Motor neuron (in vitro differentiated cells): ENCODE measurements at places on chromosomes 13 and 19.

- no peak for ATAC-seq
Measured at GRCh38 chr13:48738311-48738710, 84.6 kb downstream of the CYSLTR2 start.

DNA sequence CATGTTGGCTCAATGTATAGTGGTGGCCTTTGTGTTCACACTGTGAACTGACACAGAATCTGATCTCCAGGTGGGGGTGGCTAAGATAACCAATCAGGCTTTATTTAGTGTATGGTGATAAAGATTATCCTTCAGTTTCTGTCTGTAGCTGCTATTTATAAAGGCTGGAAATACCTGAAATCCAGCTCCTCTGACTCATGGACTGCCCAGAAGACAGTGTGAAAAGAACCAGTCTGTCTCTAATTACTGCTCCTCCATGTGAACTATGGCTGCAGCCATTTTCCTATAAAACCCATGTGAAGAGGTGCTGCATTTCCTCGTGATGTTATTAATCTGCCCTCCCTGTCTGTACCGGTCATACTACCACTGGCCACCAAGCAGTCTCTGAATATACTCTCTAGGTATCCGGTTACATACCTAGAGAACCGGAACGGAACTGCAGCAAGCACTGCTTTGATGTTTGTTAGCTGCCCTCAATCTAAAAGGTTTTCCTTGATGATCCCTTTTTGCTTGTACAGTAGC, 238.0 kb downstream of the LHFPL6 start:
- ATAC-seq, result peak; percentile 70

GRCh38 chr19:28422791-28423650, 789.9 kb downstream of the UQCRFS1 start:
- ATAC-seq, result no peak

DNA sequence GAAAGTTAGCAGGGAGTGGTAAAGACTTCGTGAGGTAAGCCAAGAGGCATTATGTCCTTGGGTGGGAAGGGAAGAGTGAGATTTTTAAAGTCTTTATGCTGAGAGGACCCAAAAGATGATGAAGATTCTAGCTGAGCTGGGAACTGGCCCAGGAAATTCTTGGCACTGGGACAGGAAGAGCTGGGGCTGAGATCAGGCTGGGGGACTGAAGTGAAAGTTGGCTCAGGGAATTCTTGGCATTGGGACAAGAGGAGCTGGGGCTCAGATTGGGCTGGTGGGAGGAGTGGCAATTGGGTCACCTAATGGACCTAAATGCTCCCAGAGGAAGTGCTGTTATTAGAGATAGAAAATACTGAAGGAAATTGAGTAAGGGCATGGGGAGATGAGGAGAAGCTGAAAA, 8.8 kb downstream of the SCEL start:
- no peak for ATAC-seq

DNA sequence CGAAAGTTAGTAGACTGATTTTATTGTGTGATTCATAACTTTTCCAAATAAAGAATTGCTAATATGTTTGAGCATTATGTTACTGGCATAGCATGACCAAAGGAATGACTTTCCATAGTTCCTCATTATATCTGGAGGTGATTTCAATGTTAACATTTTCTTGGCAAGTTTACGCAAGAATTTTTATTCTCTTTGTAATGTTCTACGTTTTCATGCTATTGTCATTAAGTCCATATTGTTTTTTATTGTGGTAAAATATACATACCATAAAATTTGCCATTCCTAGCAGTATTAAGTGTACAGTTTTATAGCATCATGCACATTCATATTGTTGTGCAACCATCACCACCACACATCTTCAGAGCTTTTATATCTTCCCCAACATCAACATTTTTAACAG, 14.8 kb downstream of the KCTD12 start:
- no peak for ATAC-seq

- no peak for ATAC-seq
Measured at GRCh38 chr13:45132369-45133064, 12.2 kb downstream of the GTF2F2 start.

DNA sequence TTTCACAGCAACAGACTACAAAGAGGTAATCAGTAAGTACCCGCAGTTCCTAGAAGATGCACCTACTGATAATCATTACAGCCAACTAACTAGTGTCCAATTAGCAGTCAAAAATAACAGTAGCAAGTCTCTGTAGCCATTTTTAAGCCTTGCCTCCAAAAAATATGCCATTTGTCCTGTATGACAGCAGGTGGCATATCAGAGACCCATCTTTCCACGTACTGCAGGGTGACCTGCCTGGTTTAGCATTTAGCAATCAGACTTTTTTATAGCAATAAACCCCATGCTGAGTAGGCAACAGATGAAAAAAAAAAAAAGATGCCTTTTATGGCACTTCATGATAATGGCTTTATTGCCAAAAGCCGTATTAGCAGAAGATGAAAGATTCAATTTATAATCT, 155.3 kb upstream of the LSM14A start:
- ATAC-seq, result no peak

GRCh38 chr19:34818270-34818669, 45.3 kb upstream of the ZNF599 start:
- ATAC-seq, result no peak

DNA sequence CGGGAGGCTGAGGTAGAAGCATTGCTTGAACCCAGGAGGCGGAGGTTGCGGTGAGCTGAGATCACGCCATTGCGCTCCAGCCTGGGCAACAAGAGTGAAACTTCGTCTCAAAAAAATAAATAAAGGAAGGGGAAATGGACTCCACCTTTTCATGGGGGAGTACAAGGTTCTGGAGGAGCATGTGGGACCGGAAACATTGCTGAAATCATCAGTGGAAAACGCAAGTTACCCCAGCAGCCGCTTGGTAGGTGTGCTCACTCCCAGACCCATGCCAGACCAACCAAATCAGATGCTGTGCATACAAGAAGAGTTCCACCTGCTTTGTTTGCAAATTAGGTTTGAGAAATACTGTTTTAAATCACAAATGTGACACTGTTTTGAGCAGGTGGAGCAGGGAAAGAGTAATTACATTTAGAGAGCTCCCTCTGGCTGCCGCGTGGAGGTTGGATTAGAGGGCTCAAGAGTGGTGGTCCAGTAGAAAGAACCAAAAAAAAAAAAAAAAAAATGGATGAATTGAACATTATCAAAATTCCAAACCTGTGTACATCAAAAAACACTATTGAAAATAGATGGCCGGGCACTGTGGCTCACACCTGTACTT, 4.9 kb downstream of the ERICH4 start:
- ATAC-seq, result no peak

DNA sequence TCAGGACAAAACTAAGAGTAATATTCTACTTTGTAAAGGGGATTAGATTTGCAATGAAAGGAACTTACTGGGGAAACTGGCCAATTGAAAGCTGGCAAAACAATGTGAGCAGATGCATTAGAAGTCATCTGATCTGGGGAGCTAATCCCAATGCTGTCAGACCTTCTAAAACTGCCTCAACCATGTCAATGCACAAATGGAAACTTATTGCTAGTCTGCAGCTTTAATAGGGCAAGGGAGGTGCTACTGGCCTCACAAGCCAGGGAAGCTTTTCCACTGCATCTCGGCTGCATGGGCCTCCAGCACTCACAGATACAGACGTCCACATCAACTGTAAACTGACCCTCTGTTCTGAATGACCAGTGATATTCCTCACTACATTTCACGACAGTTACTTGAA, 154.2 kb downstream of the LHFPL6 start:
- no peak for ATAC-seq

- no peak for ATAC-seq
Measured at GRCh38 chr19:31261603-31262212, 87.5 kb downstream of the TSHZ3 start.

GRCh38 chr13:22497991-22498780, 682.6 kb upstream of the SGCG start:
- ATAC-seq, result no peak
